ENCODE measurements at places on chromosomes 16 and 17. TPM values are rescaled to one million over a fixed set of nuclear protein-coding genes. Genes with fewer than 3 reads are reported as not detected.

The TBC1D28 gene
- total RNA-seq = not detected

The DPEP3 gene
- total RNA-seq = 0.25 TPM

The SEC14L5 gene
- 0.49 TPM for total RNA-seq

The TBC1D3G gene
- total RNA-seq = 0.74 TPM

All from temporal lobe (tissue), 4 donors.